Endothelial cell of umbilical vein (primary cell): ENCODE measurements at places on chromosomes 3 and 15. TPM values are rescaled to one million over a fixed set of nuclear protein-coding genes. Genes with fewer than 3 reads are reported as not detected.

The SH2D7 gene
- total RNA-seq, result not detected in 2 replicates

GRCh38 chr3:157109267-157110141 is 50.4 kb downstream of the CCNL1 start:
- H3K27ac ChIP-seq, result no peak overlapping the region
- H3K36me3 ChIP-seq, result no peaks in the 10 kb centered on the region
- DNase-seq, result no peak
- H3K27me3 ChIP-seq, result no peaks in the 10 kb centered on the region

DNA sequence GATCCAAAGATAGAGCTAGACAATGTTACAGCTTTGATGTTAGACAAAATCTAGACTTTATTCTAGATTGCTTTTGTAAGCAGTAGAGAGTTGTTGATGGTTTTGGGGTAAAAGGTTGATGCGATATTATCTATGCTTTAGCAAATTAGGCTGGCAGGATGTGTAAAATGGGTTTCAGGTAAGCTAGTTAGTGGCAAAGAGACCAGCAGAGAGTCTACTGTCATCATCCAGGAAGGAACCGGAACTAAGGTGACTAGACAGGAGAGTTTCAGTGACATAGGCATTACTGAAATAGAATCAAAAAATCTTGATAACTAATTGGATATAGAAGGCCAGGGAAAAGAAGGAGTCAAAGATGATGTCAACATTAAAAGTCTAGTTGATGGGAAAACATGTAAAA is 11.1 kb downstream of the OR5K2 start:
- no peak overlapping the region for H3K27ac ChIP-seq
- H3K27me3 ChIP-seq, result no peaks in the 10 kb centered on the region
- no peak overlapping the region for H3K4me3 ChIP-seq
- peaks cover 2% of the 10 kb centered on the region for H3K4me1 ChIP-seq

The CNTN6 gene
- not detected in 2 replicates for total RNA-seq

The DUOXA2 gene
- total RNA-seq, result not detected in 2 replicates

DNA sequence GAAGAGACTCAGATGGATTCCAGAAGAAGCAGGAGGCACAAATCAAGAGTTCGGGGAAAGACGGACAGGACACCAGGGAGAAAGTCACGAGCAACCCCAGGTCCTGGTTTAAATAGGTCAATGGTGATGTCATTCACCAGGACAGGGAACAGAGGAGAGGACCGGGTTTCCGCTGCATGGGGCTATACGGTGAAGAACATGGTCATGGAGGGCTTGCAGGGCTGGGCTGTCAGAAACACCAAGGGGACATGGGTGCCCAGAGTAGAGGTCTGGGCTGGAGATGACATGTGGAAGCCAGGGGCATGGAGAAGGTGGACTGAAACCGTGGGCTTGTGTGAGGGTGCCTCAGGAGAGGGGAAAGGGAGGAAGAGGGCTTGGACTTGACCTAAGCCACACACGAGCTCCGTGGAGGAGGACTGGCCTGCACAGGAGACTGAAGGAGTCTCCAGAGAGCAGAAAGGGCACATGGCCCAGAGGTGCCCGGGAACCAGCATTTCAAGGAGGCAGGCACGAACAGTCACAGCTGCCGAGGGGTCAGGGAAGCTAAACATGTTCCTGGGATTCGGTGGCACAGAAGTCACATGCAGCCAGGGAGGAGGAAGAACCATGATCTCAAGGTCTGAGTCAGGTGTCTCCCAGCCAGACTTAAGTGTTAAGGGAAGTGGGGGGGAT is 54.2 kb upstream of the RPL32 start:
- no peak overlapping the region for H3K4me3 ChIP-seq
- no peaks in the 10 kb centered on the region for H3K4me1 ChIP-seq
- H3K27me3 ChIP-seq, result no peaks in the 10 kb centered on the region
- no peak for DNase-seq

- H3K4me1 ChIP-seq, result peaks cover 22% of the 10 kb centered on the region
- H3K27me3 ChIP-seq, result no peaks in the 10 kb centered on the region
- H3K27ac ChIP-seq, result no peak overlapping the region
- no peak overlapping the region for H3K4me3 ChIP-seq
- no peaks in the 10 kb centered on the region for H3K36me3 ChIP-seq
- no peak for DNase-seq
These were observed 153.5 kb upstream of the COL8A1 start for GRCh38 chr3:99484871-99485270.

DNA sequence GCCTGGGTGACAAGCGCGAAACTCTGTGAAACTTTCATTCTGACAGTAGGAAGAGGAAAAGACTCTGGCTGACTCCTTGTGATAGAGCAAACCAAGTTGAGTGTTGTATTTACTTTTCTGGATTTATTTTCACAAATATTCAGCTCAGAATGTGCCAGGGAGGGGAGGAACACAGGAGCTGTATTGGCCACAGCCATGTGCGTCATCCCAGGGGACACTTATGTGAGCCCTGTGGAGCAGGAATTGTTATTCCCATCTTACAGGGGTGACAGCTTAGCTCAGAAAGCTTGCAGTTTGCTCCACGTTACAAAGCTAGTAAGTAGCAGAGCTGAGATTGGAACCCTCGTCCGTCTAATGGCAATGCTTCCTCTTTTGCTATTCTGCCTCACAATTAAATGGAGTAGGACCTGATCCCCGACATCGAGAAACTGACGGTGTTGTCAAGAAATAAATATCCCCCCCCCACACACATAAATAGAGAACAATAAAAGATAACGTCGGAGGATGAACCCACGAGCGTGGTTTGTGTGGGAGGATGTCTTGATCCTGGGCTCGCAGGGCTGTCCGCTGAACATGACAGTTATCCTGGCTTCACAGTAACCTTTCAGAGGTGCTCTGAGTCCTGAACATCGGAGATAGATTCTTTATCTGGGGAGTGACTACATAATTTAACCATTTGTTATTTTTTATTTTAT is 151.6 kb upstream of the CTDSPL start:
- no peaks in the 10 kb centered on the region for H3K36me3 ChIP-seq
- no peak overlapping the region for H3K4me3 ChIP-seq
- no peak overlapping the region for H3K27ac ChIP-seq
- H3K27me3 ChIP-seq, result peaks cover 2% of the 10 kb centered on the region

The PLCL2 gene
- total RNA-seq, result 9.6 and 10.7 TPM in 2 replicates

GRCh38 chr15:101295607-101296161 is 636 bp upstream of the SNRPA1 start:
- DNase-seq, result peak; percentile 44
- H3K27me3 ChIP-seq, result no peaks in the 10 kb centered on the region
- peak overlapping the region; percentile 94 for H3K4me3 ChIP-seq
- H3K36me3 ChIP-seq, result no peaks in the 10 kb centered on the region

- no peaks in the 10 kb centered on the region for H3K36me3 ChIP-seq
- H3K4me1 ChIP-seq, result peaks cover 13% of the 10 kb centered on the region
- peak; percentile 45 for DNase-seq
- H3K27me3 ChIP-seq, result no peaks in the 10 kb centered on the region
- H3K4me3 ChIP-seq, result peak within 1 kb of the TSS; percentile 79
- H3K27ac ChIP-seq, result peak within 1 kb of the TSS; percentile 62
These were observed at the start of gene HRH1 for GRCh38 chr3:11154036-11154952. TSS of gene HRH1 (plus strand) at chr3:11154493. CDS start at chr3:11259038, 104,545 bp downstream.

DNA sequence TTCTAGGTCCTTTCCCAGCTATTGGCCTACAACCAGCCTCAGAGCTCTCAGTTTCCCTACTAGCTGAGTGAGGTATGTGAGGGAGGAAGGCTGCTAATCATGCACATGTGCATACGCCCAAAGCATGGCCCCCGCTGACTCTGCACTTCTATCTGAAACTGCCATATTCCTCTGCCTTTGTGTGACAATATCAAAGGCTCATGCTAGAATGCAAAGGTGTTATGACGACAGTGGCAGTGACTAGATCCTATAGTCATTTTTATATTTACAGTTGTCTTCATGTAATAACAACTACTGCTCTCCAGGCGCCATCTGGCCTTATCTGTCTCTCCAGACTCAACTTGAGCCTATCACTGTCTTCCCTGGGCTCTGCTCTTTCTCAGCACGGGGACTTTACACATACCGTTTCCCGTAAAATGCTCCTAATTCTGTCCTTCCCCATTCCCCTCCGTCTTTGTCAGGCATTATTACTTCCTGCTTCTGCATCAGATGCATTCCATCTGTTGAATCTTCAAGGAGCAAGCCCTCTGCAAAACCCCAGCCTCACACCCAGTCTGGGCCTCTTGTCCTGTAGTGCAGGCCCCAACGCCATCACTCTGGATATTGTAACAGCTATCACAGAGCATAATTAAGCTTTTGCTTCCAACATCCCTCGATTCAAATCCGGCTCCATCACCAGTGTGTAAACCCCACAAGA is 102.5 kb downstream of the PDCD6IP start:
- H3K4me3 ChIP-seq, result no peak overlapping the region
- H3K27ac ChIP-seq, result no peak overlapping the region
- DNase-seq, result no peak
- no peaks in the 10 kb centered on the region for H3K36me3 ChIP-seq
- H3K4me1 ChIP-seq, result no peaks in the 10 kb centered on the region

GRCh38 chr3:129602309-129602708 is 4.2 kb downstream of the PLXND1 start:
- peaks cover 56% of the 10 kb centered on the region for H3K4me1 ChIP-seq
- H3K4me3 ChIP-seq, result peak overlapping the region; percentile 87
- peak overlapping the region; percentile 91 for H3K27ac ChIP-seq

DNA sequence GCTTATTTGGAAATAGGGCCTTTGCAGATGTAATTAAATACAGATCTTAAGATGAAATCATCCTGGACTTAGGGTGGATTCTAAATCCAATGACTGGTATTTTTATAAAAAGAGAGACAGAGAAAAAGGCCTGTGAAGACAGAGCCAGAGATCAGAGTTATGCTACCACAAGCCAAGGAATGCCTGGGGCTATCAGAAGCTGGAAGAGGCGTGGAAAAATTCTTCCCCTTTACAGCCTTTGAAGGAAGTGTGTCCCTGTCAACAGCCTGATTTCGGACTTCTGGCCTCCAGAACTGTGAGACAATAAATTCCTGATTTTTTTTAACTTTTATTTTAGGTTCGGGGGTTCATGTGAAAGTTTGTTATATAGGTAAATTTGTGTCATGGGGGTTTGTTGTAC is 154.1 kb upstream of the CADPS start:
- no peaks in the 10 kb centered on the region for H3K4me1 ChIP-seq
- no peaks in the 10 kb centered on the region for H3K27me3 ChIP-seq
- no peak overlapping the region for H3K4me3 ChIP-seq
- DNase-seq, result no peak
- no peaks in the 10 kb centered on the region for H3K36me3 ChIP-seq

GRCh38 chr15:44092221-44092620 is 102.8 kb downstream of the FRMD5 start:
- no peak overlapping the region for H3K4me3 ChIP-seq
- H3K4me1 ChIP-seq, result peaks cover 10% of the 10 kb centered on the region
- H3K27me3 ChIP-seq, result no peaks in the 10 kb centered on the region
- H3K27ac ChIP-seq, result no peak overlapping the region
- H3K36me3 ChIP-seq, result no peaks in the 10 kb centered on the region

The CSTA gene
- total RNA-seq, result not detected in 2 replicates

GRCh38 chr3:179268400-179269051 is 17.6 kb upstream of the KCNMB3 start:
- H3K4me3 ChIP-seq, result no peak overlapping the region
- H3K27ac ChIP-seq, result no peak overlapping the region
- peaks cover 22% of the 10 kb centered on the region for H3K4me1 ChIP-seq
- peak; percentile 50 for DNase-seq
- H3K27me3 ChIP-seq, result no peaks in the 10 kb centered on the region
- no peaks in the 10 kb centered on the region for H3K36me3 ChIP-seq

- H3K4me3 ChIP-seq, result no peak overlapping the region
- peaks cover 4% of the 10 kb centered on the region for H3K4me1 ChIP-seq
- H3K27me3 ChIP-seq, result no peaks in the 10 kb centered on the region
- no peak for DNase-seq
- no peak overlapping the region for H3K27ac ChIP-seq
- H3K36me3 ChIP-seq, result no peaks in the 10 kb centered on the region
These were observed 509.5 kb downstream of the NTRK3 start for GRCh38 chr15:87747087-87747486.

DNA sequence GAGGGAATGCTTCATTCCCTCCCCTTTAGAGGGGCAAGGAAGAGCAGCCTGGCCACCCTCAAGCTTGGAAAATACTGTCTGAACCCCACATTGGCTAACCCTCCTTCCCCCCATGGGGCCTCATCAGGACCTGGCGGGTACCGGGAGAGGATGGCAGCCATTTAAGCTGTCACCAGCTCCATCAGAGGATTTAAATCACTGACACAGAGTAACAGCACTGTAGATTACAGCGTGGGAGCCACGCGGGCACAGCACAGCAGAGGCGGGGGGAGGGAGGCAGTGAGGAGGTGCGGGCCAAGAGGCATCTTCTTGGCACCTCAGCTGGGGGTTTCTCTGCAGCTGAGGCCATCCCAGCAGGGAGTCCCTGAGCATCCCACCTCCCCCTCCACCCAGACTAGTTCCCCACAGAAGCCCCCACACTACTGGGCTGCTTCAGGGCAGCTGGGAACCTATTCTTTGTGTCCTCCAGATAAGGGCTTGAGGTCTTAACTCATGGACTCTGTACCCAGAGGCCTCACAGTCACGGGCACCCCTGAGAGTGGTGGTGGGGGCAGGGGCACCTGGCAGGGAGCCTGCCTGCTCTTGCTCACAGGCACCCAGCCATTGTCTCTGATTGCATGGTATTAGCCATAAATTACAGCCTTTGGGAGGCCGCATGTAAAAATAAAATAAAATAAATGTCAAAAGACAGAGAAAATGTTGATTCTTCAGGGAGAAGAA is 21.9 kb upstream of the CACNA2D2 start:
- no peak for DNase-seq
- no peak overlapping the region for H3K4me3 ChIP-seq
- peaks cover 5% of the 10 kb centered on the region for H3K27me3 ChIP-seq
- H3K27ac ChIP-seq, result no peak overlapping the region
- H3K36me3 ChIP-seq, result no peaks in the 10 kb centered on the region
- no peaks in the 10 kb centered on the region for H3K4me1 ChIP-seq

GRCh38 chr15:90126596-90127435 is 24.5 kb upstream of the IDH2 start:
- H3K27ac ChIP-seq, result no peak overlapping the region
- H3K27me3 ChIP-seq, result peaks cover 10% of the 10 kb centered on the region
- no peaks in the 10 kb centered on the region for H3K4me1 ChIP-seq
- DNase-seq, result no peak

DNA sequence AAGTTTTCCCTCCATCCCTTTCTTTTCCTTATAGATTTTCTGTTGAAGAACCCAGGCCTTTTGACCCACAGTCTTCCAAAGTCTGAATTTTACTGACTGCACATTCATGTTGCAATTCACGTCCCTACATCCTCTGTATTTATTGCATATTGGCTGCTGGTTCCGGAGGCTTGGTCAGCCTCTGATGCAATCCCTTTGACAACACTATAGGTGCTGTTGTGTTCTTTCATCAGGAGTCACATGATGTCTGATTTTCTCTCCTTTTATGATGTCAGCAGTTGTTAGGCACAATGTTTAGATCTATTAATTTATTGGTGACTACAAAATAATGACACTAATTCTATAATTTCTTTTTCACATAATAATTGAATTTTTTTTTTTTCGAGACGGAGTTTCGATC is 8.7 kb downstream of the CYP1A1 start:
- no peaks in the 10 kb centered on the region for H3K36me3 ChIP-seq
- no peak overlapping the region for H3K4me3 ChIP-seq
- no peak overlapping the region for H3K27ac ChIP-seq
- no peaks in the 10 kb centered on the region for H3K4me1 ChIP-seq

The TTLL3 gene
- 41.8 and 43.5 TPM in 2 replicates for total RNA-seq

DNA sequence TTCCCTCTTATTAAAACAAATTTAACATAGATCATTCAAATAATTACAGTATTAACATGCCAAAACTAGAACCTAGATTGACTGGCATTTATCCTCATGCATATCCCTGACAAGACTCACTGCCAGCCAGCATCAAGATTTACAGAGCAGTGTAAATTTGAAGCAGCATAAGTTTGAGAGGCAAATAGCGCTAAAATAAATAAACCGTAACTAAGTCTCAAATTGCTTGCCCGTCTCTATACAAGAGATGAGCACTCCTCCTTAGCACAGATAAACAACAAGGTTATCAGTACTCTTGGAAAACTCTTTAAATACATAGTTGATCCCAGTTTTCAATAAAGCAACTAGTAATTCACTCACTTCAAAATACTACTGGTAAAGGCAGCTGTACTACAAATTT is 29.6 kb downstream of the MSL2 start:
- no peak for DNase-seq
- no peaks in the 10 kb centered on the region for H3K36me3 ChIP-seq
- peaks cover 14% of the 10 kb centered on the region for H3K4me1 ChIP-seq
- no peak overlapping the region for H3K4me3 ChIP-seq
